Thyroid gland (tissue), 4 donors: ENCODE measurements at places on chromosomes 12 and 14. TPM values are rescaled to one million over a fixed set of nuclear protein-coding genes. Genes with fewer than 3 reads are reported as not detected.

Gene LTBP2
- total RNA-seq = 81.3 TPM

DNA sequence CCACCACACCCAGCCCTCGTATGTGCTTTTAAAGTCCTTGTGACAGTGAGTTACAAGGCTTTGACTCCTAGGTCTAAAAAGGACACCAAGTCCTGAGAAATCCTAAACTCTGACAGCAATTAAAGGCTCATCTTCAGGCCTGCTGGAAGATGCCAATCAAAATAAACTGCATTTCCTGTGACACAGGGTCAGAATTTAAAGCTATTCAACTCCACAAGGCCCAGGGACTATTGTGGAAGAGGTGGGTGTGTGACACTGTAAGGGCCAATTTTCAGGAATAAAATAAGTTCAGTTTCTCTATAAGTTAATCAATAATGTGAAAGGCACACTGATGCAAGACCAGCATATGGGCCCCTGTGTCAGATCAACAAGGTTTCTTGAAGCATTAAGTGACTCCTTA is 69.5 kb upstream of the HECTD1 start:
- H3K4me3 ChIP-seq = no peak overlapping the region
- H3K4me1 ChIP-seq = no peaks in the 10 kb centered on the region

DNA sequence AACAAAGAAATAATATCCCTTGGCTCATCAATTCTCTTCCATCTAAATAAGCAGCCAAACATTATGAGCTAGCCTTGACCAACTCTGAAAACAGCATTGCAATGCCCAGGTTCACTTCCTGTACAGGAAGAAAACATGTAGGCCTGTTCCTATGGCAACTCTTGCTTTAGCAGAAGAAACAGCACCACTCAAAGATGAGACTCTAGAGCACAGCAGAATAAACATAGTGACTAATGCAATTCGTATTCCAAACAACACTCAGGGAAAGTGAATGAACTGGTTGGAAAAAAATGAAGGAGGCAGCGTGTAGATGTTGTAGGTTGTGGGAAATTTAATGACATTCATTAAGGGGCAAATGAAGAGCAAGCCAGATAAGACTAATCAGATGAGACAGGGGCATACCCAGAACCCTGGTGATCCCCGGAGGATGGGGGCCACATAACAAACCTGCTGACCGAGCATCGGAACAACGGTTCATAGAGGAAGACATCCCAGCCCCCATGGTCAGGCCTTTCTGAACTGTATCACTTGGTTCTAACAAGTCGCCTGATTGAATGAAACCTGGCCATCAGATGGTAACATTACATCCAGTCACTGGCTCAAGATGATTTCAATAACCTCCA is 9.0 kb downstream of the ARHGDIB start:
- H3K4me1 ChIP-seq = peaks cover 73% of the 10 kb centered on the region
- H3K27me3 ChIP-seq = no peaks in the 10 kb centered on the region
- DNase-seq = peak; percentile 26
- peak overlapping the region; percentile 86 for H3K27ac ChIP-seq

- DNase-seq = no peak
- no peaks in the 10 kb centered on the region for H3K36me3 ChIP-seq
- H3K27ac ChIP-seq = no peak overlapping the region
- H3K4me3 ChIP-seq = no peak overlapping the region
Measured at GRCh38 chr14:97543816-97544215, 746.6 kb downstream of the VRK1 start.

DNA sequence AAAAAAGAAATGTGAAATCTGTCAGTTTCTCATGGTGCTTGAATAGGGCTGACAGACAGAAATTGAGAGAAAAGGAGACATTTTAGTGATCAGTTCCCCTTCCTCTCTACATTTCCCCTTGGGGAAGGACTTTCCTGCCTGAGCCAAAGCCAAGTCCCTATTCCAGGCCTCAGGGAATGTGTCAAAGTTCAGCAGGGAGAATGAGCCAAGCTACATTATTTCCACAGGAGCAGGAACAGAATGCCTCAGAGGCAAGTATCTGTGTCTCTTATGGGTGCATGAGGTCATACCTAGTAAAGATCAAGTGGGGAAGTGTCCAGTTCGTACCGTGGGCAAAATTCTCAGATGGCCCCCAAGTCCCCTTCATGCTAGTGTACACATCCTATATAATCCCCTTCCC is 68.6 kb downstream of the IQSEC3 start:
- H3K27ac ChIP-seq = no peak overlapping the region
- H3K27me3 ChIP-seq = no peaks in the 10 kb centered on the region
- DNase-seq = no peak
- H3K36me3 ChIP-seq = no peaks in the 10 kb centered on the region
- peaks cover 4% of the 10 kb centered on the region for H3K4me1 ChIP-seq
- H3K4me3 ChIP-seq = no peak overlapping the region

DNA sequence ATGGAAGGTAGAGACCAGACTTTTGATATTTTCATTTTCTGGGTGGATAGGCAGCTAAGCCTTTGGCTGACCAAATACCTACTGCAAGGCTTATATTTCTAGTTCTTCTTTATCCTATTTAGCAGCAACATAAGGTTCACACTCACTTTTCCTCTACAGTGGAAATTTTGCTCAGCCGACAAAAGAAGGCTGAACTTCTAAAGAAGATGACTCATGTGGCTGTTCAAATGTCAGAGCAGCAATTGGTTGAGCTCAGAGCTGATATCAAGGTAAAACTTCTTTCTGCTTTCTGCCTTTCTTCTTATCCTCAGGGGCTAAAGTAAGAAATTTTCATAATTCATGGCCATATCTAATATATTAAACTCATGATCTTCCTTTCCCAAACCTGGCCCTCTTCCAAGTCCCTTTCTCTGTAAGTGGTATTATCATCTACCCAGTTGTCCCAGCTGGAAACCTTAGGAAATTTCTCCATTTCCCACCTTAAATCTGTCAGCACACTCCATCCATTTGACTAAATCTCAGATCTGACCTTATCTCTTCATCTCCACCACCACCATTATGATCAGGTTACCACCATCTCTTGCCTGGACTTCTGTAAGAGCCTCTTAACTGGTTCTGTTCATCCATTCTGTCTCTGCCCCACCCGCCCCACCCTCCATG is 19.8 kb upstream of the KCNH3 start:
- H3K4me1 ChIP-seq = peaks cover 12% of the 10 kb centered on the region
- H3K27me3 ChIP-seq = no peaks in the 10 kb centered on the region
- H3K36me3 ChIP-seq = no peaks in the 10 kb centered on the region
- DNase-seq = no peak
- H3K4me3 ChIP-seq = no peak overlapping the region

DNA sequence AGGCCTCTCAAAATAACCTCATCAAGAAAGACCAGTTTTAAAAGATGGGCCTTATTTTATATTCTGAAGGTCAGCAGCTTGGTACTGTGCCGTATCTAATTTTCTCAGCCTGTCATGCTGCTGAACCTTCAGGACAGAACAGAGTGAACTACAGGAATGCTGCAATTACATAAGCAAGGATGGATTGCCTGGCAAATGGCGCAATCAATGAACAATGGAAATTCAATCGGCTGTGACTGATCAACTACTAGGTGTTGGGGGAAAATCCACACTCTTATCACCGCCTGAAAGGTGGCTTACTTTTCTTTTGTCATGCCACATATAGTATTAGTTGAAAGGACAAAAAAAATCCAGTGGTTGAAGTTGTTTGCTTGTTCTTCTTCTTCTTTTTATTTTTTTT is 8.5 kb downstream of the ACSS3 start:
- no peaks in the 10 kb centered on the region for H3K36me3 ChIP-seq
- H3K27me3 ChIP-seq = no peaks in the 10 kb centered on the region
- no peak overlapping the region for H3K4me3 ChIP-seq
- no peak overlapping the region for H3K27ac ChIP-seq

- peaks cover 5% of the 10 kb centered on the region for H3K36me3 ChIP-seq
- no peak overlapping the region for H3K27ac ChIP-seq
- no peak for DNase-seq
- H3K4me1 ChIP-seq = peaks cover 13% of the 10 kb centered on the region
Measured at GRCh38 chr12:131959641-131960589, 10.2 kb downstream of the EP400 start.

GRCh38 chr14:45181806-45182205 is 46.1 kb downstream of the FANCM start:
- no peak overlapping the region for H3K4me3 ChIP-seq
- no peak for DNase-seq

Gene HOXC6
- total RNA-seq = not detected

Gene ANO4
- 0.63 TPM for total RNA-seq

DNA sequence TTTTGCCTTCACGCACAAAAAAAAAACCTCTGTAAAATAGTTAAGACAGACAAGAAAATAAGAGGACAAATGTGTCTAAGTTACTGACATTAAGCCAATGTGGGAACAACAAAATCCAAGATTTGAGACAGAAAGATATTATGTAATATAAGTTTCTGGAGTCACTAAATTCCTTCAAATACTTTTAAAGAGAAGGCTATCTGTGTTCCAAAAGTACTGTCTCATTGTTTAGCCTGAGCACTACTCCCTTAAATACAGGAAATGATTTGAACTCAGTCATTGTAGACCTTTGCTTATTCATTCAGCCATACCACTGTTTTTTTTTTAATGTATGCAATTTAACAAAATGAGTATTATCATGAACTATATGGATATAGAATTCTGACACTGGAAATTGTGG is 82.7 kb upstream of the KITLG start:
- no peaks in the 10 kb centered on the region for H3K27me3 ChIP-seq
- H3K27ac ChIP-seq = no peak overlapping the region
- no peaks in the 10 kb centered on the region for H3K4me1 ChIP-seq
- DNase-seq = no peak
- H3K36me3 ChIP-seq = no peaks in the 10 kb centered on the region

Gene SERPINA3
- total RNA-seq = 200 TPM

- no peaks in the 10 kb centered on the region for H3K4me1 ChIP-seq
- no peaks in the 10 kb centered on the region for H3K36me3 ChIP-seq
- no peak overlapping the region for H3K4me3 ChIP-seq
- DNase-seq = no peak
- H3K27ac ChIP-seq = no peak overlapping the region
Measured at GRCh38 chr14:77242752-77243151, 28.3 kb downstream of the NGB start.

DNA sequence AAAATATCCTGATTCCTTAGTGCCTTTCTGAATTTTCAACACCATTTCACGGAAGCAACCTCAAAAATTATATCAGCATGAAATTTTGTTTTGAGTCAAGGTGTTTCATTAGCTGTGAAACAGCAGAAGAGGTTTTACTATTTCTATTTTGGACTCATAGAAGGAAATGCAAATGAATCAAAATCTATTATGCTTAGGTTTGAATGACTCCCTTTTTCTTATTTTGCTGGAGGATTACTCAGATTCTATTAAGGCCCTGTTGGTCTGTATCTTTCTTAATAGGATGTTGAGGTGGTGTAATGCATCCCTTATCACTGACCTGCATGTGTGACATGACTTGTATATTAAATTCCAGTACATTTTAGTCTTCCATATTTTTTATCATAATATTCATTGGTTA is 165.8 kb downstream of the TMTC2 start:
- H3K36me3 ChIP-seq = no peaks in the 10 kb centered on the region
- DNase-seq = no peak
- no peak overlapping the region for H3K4me3 ChIP-seq

- no peaks in the 10 kb centered on the region for H3K4me1 ChIP-seq
- no peaks in the 10 kb centered on the region for H3K36me3 ChIP-seq
- H3K27me3 ChIP-seq = no peaks in the 10 kb centered on the region
- H3K27ac ChIP-seq = no peak overlapping the region
Measured at GRCh38 chr12:85642288-85642687, 193.9 kb downstream of the RASSF9 start.

GRCh38 chr14:68589447-68590200 is 203.2 kb downstream of the ZFP36L1 start:
- no peaks in the 10 kb centered on the region for H3K27me3 ChIP-seq
- H3K27ac ChIP-seq = no peak overlapping the region
- DNase-seq = no peak
- H3K4me3 ChIP-seq = no peak overlapping the region

Gene CLEC7A
- 6.9 TPM for total RNA-seq

GRCh38 chr12:103928682-103929045 is 1.5 kb upstream of the HSP90B1 start:
- peaks cover 18% of the 10 kb centered on the region for H3K4me1 ChIP-seq
- peak overlapping the region; percentile 94 for H3K27ac ChIP-seq
- H3K27me3 ChIP-seq = no peaks in the 10 kb centered on the region
- H3K4me3 ChIP-seq = peak overlapping the region; percentile 28
- H3K36me3 ChIP-seq = peaks cover 10% of the 10 kb centered on the region
- DNase-seq = peak; percentile 9

Gene PTPRO
- 0.22 TPM for total RNA-seq

DNA sequence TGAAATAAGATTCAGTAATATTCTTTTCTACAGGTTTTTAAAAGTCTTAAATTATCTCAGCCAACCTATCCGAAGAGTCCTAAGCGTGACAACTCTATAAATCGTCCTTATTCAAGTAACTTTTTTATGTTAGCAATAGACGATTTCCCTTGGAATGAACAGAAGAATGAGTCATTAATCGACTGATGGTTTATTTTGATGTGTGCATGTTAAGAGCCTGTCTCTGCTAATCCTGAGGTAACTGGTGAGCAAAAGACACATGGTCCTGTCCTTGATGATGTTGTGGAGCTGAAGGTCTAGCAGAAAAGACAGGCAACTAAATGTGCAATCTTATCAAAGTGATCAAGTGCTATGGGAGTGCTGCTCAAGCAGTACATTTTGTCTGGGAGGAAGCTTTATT is 80.4 kb downstream of the DAAM1 start:
- H3K36me3 ChIP-seq = no peaks in the 10 kb centered on the region
- H3K27ac ChIP-seq = no peak overlapping the region
- DNase-seq = no peak
- no peaks in the 10 kb centered on the region for H3K27me3 ChIP-seq

- H3K36me3 ChIP-seq = no peaks in the 10 kb centered on the region
- no peaks in the 10 kb centered on the region for H3K27me3 ChIP-seq
- no peaks in the 10 kb centered on the region for H3K4me1 ChIP-seq
Measured at GRCh38 chr14:41548666-41549065, 58.0 kb upstream of the LRFN5 start.

Gene IL22
- total RNA-seq = not detected

Gene SMIM41
- not detected for total RNA-seq

Gene TAS2R43
- 2.6 TPM for total RNA-seq

DNA sequence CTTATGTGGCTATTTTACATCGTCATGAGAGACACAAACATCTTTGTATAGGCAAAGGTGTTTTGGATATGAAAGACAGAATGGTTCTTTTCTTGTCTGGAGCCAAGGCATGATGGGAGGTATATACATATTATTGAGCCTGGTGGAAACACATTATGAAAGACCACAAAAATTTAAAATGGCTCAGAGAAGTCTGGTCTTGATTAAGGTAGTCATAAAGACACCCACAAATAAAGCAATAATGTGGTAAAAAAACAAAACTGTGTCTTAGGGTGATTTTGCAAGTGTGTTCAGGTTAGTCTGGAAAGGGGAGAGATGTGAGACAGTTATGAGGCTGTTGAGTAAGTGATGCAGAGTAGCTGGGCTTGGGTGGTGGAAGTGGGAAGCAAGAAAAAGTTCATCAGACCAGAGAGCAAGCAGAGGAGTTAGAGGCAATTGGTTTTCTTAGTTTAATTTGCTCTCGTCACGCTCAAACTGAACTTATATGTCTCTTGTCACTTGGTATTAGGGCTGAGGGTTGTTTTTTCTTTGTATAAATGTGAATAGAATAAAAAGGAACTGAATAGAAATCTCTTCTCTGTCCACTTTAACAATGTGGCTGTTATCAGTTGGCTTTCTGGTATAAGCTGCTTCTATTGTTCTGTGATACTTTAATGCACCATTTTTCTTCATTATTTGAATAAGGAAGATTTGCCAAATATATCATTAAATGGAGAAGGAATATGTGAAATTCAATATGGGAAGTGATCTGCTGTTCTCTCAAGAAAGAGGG is 115.0 kb downstream of the AKAP6 start:
- DNase-seq = no peak
- no peaks in the 10 kb centered on the region for H3K4me1 ChIP-seq
- no peaks in the 10 kb centered on the region for H3K36me3 ChIP-seq

Gene FSCB
- total RNA-seq = 1.5 TPM

Gene ZNF605
- total RNA-seq = 23.8 TPM
